Stimulated activated CD8-positive, alpha-beta memory T cell treated with anti-CD3 and anti-CD28 coated beads, Interleukin-7, amount 100 ng/mL, for 48 hours (primary cell): ENCODE measurements at places on chromosomes 11 and 22.

DNA sequence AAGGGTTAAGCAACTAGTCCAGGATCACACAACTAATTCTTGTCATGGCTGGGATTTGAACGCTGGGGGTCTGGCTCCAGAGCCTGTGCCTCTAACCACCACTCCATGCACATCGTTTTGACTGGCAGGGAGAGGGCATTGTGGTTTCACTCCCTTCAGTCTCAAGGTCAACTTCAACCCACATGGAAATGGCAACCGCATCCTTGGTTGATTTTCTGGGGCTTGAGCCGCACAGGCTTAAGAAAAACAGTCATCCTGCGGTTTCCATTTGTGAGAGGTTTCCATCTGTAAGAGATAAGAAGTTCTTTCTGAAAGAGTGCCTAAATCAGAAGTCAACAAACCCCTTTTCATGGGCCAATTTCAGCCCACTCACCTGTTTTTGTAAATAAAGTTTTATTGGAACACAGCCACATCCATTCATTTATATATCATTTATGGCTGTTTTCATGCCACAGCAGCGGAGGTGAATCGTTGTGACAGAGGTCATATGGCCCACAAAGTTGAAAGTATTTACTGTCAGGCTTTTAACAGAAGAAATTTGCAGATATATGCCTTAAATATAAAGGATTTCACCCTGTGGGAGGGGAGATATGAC is 65.7 kb downstream of the SGSM1 start:
- no peak for DNase-seq

DNA sequence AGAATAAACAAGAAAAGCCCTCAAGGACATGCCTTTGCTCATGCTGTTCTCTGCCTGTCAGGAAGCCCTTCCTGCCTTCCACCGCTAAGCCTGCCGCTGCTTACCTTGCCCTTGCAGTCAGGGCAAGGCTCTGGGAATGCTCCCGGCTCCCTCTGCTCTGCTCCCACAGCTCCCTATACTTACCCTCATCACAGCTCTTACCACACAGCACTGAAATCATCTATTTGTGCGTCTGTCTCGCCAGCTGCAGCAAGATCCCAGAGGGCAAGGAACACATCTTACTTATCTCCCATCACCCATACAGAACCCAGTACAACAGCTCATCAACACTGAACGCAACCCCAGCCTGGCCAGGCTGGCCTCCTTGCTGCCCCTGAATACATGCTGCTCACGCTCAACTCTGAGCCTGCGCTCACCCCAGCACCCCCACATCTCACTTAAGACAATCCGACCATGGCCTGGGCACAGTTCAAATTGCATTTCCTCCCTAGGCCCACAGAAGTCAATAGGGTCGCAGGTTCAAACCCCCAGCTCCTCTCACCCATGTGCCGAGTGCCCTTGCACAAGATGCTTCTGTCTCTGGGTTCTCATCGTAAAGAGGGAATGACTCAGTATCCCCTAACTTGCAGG is 161.8 kb downstream of the IGLL1 start:
- no peak for DNase-seq

GRCh38 chr11:77801477-77801876 is 19.0 kb downstream of the RSF1 start:
- DNase-seq: no peak

DNA sequence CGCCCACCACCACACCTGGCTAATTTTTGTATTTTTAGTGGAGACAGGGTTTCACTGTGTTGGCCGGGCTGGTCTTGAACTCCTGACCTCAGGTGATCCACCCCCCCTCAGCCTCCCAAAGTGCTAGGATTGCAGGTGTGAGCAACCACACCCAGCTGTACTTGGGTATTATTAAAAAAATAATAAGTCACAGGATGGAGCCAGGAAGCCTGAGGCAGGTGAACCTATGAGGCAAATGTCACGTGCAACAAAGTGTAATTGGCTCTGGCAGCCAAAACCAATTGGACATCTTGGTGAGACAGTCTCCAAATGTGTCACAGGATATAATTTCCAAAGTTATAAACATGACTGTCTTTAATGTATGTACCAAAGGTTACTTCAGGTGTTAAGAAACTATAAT is 24.0 kb upstream of the MALAT1 start:
- DNase-seq: no peak

DNA sequence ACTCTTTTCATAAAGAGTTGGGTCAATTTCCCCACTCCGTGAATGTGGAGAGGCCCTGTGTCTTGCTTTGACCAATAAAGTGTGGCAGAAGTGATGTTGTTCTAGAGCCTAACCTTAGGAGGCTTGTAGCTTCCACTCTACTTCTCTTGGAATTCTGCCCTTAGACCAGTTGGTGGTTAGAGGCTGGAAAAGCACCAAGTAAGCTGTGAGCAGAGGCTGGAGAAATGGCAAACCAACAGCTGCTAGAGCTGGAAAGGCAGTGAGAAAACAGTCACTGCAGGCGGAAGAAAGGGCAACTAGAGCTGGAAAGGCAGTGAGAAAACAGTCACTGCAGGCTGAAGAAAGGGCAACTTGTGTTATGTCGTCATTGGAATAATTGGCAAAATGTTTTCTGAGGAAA is 29.8 kb upstream of the MSANTD2 start:
- no peak for DNase-seq
